ENCODE measurements at places on chromosomes 1 and 21.

DNA sequence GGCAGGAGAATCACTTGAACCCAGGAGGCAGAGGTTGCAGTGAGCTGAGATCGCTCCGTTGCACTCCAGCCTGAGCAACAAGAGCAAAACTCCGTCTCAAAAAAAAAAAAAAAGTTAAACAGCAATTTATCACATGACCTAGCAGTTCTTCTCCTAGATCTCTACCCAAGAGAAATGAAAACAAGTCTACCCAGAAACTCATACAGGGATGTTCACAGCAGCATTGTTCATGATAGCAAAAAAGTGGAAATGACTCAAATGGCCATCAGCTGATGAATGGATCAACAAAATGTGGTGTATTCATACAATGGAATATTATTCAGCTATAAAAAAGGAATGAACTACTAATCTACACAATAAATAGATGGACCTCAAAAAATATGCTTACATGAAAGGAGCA, 12.2 kb upstream of the ID3 start:
- H3K4me3 ChIP-seq = no peak overlapping the region
- no peak overlapping the region for H3K27ac ChIP-seq
- peaks cover 46% of the 10 kb centered on the region for H3K27me3 ChIP-seq
- H3K4me1 ChIP-seq = peaks cover 8% of the 10 kb centered on the region
- H3K36me3 ChIP-seq = peaks cover 8% of the 10 kb centered on the region
- no peak for DNase-seq

- no peaks in the 10 kb centered on the region for H3K4me1 ChIP-seq
- peaks cover 9% of the 10 kb centered on the region for H3K27me3 ChIP-seq
- DNase-seq = no peak
- H3K36me3 ChIP-seq = no peaks in the 10 kb centered on the region
- no peak overlapping the region for H3K4me3 ChIP-seq
Measured at GRCh38 chr1:214670098-214670497, 67.1 kb downstream of the CENPF start.

GRCh38 chr1:186848509-186849130, 19.9 kb downstream of the PLA2G4A start:
- H3K4me1 ChIP-seq = no peaks in the 10 kb centered on the region
- no peaks in the 10 kb centered on the region for H3K27me3 ChIP-seq
- DNase-seq = no peak

GRCh38 chr1:59163268-59164092, 133.4 kb upstream of the FGGY start:
- H3K4me1 ChIP-seq = no peaks in the 10 kb centered on the region
- no peak overlapping the region for H3K27ac ChIP-seq
- no peaks in the 10 kb centered on the region for H3K36me3 ChIP-seq
- no peak overlapping the region for H3K4me3 ChIP-seq
- H3K27me3 ChIP-seq = peaks cover 21% of the 10 kb centered on the region

DNA sequence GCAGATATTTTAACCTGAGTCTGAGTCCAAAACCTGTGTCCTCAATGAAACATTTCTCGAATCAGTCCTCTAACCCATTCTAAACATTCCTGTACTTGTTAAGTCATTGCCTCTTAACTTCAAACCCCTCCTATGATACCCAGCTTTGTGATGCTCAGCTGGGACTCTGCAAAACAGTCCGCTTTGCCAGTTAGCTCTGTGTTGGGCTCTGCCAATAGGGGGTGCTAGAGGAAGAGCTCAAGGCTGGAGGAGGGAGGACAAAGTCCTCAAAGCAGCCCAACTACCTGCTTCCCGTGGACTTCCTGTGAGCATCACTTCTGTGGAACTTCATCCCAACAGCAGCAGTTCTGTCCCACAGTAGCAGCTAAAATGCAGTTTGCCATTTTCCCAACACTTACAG, 38.1 kb upstream of the SYT14 start:
- DNase-seq = no peak
- H3K36me3 ChIP-seq = no peaks in the 10 kb centered on the region
- no peak overlapping the region for H3K4me3 ChIP-seq
- H3K27ac ChIP-seq = no peak overlapping the region
- no peaks in the 10 kb centered on the region for H3K4me1 ChIP-seq
- peaks cover 24% of the 10 kb centered on the region for H3K27me3 ChIP-seq

GRCh38 chr1:37143800-37144199, 109.5 kb upstream of the GRIK3 start:
- H3K36me3 ChIP-seq = no peaks in the 10 kb centered on the region
- no peak for DNase-seq
- no peak overlapping the region for H3K4me3 ChIP-seq

DNA sequence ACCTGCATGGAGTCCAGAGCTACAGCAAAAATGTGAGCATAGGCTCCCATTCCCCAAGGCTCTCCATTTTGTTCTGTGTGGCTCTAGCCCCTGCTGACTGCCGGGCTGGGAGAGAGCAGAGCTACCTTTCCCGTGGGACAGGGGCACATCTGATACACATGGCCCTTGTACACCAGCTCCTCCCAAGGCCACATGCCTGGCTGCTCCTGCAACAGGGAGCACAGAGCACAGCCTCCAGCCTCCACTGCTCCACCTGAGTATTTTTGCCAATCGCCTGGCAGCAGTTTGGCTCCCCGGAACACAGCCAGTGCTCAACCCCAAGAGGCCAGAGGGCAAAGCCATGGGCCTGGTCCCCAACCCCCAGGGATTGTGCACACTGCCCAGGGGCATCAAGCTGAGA, 146.5 kb downstream of the CHD1L start:
- peaks cover 39% of the 10 kb centered on the region for H3K27me3 ChIP-seq
- no peaks in the 10 kb centered on the region for H3K4me1 ChIP-seq
- no peak overlapping the region for H3K27ac ChIP-seq

GRCh38 chr21:35833991-35834390, 226.3 kb downstream of the SETD4 start:
- H3K27ac ChIP-seq = no peak overlapping the region
- H3K4me1 ChIP-seq = no peaks in the 10 kb centered on the region
- no peak for DNase-seq

DNA sequence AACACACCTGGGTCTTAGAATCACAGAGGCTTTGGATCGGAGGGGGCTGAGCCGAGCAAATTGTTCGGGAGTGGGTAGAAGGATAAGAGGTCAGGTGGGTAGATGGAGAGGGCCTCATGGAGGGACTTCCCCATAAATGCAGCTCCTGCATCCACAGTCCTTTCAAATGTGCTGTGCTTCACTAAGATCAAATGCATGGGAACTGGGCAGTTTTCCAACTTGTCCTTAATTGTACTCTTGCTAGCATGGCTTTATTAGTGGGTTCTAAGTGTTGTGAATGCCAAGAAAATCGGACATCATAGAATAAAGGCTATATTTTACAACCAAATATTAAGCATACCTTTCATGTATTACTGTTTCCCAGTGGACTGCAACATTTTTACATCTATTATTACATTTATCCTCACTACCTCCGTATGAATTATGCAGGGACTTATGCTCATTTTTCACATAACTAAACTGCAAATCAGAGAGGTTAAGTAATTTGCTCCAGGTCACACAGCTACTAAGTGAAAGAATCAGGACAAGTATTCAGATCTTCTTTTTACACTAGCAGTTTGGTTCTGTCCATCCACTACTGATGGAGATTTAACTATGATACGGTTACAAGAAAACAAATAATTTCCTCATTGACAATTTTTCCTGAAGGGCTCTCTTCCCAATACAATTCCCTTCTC, 174.5 kb upstream of the RUNX1 start:
- no peaks in the 10 kb centered on the region for H3K27me3 ChIP-seq
- no peak for DNase-seq
- peaks cover 5% of the 10 kb centered on the region for H3K36me3 ChIP-seq
- peaks cover 42% of the 10 kb centered on the region for H3K4me1 ChIP-seq
- H3K4me3 ChIP-seq = no peak overlapping the region

GRCh38 chr1:44777547-44777946, 2.2 kb downstream of the RPS8 start:
- H3K4me1 ChIP-seq = peaks cover 34% of the 10 kb centered on the region
- H3K27ac ChIP-seq = peak overlapping the region; percentile 92
- peaks cover 64% of the 10 kb centered on the region for H3K36me3 ChIP-seq
- peak overlapping the region; percentile 91 for H3K4me3 ChIP-seq
- DNase-seq = no peak
- H3K27me3 ChIP-seq = no peaks in the 10 kb centered on the region

DNA sequence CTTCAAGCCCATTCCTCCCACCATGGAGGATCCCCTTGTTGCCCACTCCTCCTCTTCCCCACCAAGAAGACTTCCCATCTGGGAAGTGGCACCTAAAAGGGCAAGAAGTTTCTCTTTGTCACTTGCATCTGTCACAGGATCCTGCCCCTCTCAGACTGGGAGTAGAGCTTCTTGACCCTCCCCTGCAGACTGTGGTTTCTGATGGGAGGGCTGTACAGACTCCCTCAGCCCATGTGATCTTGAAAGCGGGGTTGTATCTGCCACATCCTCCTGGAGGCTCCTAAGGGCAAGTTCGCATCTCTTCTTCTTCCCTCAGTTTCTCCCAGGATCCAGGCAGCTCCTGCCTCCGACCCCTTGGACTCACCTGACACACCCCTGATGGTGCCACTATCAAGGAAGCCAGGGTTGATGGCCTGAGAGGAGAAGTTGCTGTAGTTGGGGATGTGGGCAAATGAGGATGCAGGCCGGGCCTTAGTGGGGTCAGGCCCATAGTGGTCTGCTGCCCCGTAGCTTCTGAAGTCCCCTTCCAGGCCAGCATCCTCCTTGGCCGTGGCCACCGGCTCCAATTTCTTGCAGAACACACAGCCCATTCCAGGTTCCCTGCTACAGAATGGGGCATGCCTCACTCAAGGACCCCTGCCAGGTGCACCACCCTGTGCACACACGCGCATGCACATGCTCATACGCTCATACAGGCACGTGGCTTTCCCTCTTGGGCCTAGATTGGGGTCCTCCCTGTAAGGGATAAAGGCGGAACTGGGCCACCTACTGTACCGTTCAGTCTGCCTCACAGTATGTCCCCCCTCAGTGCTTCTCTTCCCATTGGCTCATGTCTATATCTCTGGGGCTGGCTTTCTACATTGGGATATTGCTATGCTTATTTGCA, 11.4 kb downstream of the FGR start:
- peaks cover 12% of the 10 kb centered on the region for H3K36me3 ChIP-seq
- H3K27ac ChIP-seq = no peak overlapping the region
- no peaks in the 10 kb centered on the region for H3K27me3 ChIP-seq
- DNase-seq = no peak
- no peak overlapping the region for H3K4me3 ChIP-seq
- peaks cover 42% of the 10 kb centered on the region for H3K4me1 ChIP-seq

DNA sequence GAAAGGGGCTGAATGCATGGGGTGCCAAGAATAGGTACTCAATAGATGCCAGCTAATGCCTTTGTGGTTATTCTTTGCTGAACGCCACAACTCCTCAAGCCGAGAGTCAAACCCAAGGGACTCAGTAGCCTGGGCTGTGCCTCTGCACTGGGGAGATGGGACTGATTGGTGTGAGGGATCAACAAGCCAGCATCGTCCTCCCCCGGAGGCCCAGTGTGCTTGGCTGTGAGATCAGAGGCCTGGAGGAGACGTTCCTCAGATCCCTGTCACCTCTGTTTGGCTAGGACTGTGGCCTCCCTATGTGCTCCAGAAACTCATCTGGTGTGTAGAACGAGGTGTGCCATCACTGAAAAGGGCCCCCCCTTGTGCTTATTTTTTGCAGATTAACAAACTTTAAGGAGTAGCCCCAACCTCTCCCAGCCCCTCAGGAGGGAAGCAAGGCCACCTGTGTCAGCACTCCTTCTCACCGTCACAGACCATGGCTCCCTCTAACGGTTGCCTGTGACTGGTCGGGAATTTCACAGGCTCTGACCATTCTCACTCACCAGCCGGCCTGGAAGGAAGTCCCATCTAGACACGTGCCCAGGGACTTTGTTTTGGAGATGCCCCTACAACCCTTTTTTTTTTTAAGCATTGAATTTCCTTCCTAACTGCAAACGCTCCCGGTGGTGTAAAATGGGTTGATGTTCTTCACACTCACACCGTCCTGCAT, 194.0 kb upstream of the VAMP3 start:
- no peaks in the 10 kb centered on the region for H3K36me3 ChIP-seq
- no peak overlapping the region for H3K4me3 ChIP-seq
- H3K27ac ChIP-seq = no peak overlapping the region
- H3K27me3 ChIP-seq = peaks cover 32% of the 10 kb centered on the region

DNA sequence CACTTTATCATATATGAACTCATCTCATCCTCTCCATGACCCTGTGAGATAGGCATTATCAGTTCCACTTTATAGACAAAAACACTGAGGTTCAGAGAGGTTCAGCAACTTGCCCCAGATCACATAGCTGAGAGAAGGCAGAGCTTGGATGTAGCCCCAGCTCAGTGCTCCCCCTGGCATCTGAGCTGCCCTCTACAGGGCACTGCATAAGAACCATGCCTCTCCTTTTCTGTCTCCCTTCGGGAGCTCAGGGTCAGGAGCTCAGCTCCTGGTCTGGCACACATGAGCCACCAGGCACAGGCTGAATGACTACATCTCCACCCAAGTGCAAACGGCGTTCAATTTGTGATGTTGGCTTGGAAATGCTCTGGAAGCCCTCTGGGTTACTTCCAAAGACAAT, 16.9 kb downstream of the RAB7B start:
- DNase-seq = no peak
- no peaks in the 10 kb centered on the region for H3K36me3 ChIP-seq
- H3K27me3 ChIP-seq = peaks cover 25% of the 10 kb centered on the region
- H3K4me1 ChIP-seq = no peaks in the 10 kb centered on the region
- H3K4me3 ChIP-seq = no peak overlapping the region
